Spinal cord (tissue), 10 donors: ENCODE measurements at places on chromosomes 3 and 15.

DNA sequence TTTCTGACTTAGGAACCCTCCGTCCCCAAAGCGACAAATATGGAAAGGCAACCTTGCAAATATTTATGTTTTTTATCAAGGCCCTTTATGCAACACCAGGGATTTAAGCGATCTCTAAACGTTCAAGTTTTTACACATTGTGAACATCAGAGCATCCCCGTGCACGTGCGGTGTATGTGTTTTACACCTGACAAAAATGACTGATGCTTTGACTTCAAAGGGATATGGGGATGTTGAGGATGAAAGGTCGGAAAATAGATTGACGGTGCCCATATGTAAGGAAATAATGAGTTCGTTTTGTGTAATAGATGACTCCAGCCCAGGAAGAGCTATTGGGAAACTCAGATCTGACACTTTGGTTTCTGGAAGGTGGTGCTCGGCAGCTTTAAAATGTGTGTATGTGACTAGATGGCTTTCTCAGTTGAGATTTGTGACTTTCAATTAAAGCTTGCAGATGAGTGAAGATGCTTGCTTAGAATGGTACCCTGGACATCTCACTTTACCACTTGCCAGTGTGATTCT lies 866 bp downstream of the SLC49A4 start:
- no peak for DNase-seq

- no peak for DNase-seq
These were observed 22.1 kb upstream of the SLC28A1 start for GRCh38 chr15:84862214-84862975.

DNA sequence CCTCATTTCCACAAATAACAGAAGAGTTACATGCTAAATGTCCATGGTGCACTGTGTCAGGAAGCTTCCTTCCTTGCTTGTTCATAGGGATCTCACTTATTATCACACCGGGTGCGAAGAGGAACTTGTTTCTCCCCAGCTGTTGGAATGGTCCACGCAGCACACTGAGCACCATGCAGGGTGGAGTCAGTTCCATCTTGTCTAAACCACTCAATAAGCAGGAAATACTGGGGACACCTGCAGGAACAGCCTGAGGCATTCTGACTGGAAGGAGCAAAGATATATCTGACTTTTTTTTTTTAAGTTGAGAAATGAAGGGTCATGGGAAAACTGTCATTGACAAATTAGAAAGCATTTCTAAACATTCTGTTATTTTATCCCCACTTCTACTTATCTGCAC lies 70.0 kb upstream of the WDR72 start:
- DNase-seq: no peak

GRCh38 chr3:143627336-143627735 lies 220.9 kb downstream of the SLC9A9 start:
- no peak for DNase-seq

DNA sequence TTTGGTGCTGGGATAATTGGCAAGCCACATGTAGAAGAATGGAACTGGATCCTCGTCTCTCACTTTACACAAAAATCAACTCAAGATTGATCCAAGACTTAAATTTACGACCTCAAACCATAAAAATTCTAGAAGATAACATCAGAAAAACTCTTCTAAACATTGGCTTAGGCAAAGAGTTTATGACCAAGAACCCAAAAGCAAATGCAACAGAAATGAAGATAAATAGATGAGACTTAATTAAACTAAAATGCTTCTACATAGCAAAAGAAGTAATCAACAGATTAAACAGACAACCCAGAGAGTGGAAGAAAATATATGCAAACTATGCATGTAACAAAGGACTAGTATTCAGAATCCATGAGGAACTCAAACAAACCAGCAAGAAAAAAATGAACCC lies 80.1 kb downstream of the CLDN1 start:
- DNase-seq: no peak

GRCh38 chr15:68502398-68502901 lies 70.5 kb upstream of the ITGA11 start:
- no peak for DNase-seq

- no peak for DNase-seq
These were observed 93.2 kb downstream of the BCHE start for GRCh38 chr3:165744025-165744424.

- DNase-seq: no peak
These were observed 4.0 kb upstream of the PARP6 start for GRCh38 chr15:72276326-72276700.

- no peak for DNase-seq
These were observed 331.1 kb downstream of the CHST2 start for GRCh38 chr3:143450632-143451031.

DNA sequence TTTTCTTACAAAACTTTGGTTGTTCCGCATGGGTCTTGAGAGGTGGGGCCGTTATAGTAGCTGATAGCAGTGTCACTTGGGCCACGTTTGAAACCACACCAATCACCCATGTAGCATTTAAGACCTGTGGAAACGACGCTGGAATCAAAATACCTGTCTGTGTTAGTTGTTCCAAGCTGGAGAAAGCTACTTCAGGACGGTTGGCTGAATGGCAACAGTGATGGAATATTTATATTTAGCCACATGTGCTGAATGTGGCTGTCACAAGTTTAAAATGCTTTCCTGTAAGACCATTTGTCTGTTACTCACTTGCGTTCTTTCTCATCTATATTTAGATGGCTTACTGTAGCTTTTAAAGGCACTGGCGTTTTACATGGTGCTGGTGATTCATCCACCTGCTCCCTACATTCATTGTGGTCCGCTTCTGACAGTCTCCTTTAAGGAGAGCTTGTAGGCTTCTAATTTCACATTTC lies 1.4 kb downstream of the DNAJA4 start:
- no peak for DNase-seq

GRCh38 chr15:76075046-76075445 lies 15.3 kb downstream of the TMEM266 start:
- no peak for DNase-seq

- no peak for DNase-seq
These were observed 49.2 kb upstream of the CCDC54 start for GRCh38 chr3:107328069-107328468.

- peak; percentile 57 for DNase-seq
These were observed 6.5 kb downstream of the RUBCN start for GRCh38 chr3:197730200-197730599.

GRCh38 chr3:64957408-64958198 lies 269.8 kb upstream of the ADAMTS9 start:
- no peak for DNase-seq

GRCh38 chr3:188197388-188197847 lies 43.5 kb downstream of the LPP start:
- no peak for DNase-seq
